Ammon's horn (tissue), 1 donor: ENCODE measurements at places on chromosomes 11 and 22.

GRCh38 chr22:36470162-36470993 lies 11.1 kb downstream of the TXN2 start:
- peak; percentile 91 for DNase-seq

GRCh38 chr22:41106122-41106968 lies 14.0 kb downstream of the EP300 start:
- DNase-seq: no peak

GRCh38 chr11:117882311-117882905 lies 6.0 kb upstream of the FXYD6 start:
- no peak for DNase-seq

GRCh38 chr11:72704028-72704782 lies 30.0 kb upstream of the PDE2A start:
- DNase-seq: no peak

- no peak for DNase-seq
These were observed 213.0 kb upstream of the E2F8 start for GRCh38 chr11:19453651-19454257.

- DNase-seq: no peak
These were observed 11.0 kb downstream of the USP28 start for GRCh38 chr11:113864410-113864809.

DNA sequence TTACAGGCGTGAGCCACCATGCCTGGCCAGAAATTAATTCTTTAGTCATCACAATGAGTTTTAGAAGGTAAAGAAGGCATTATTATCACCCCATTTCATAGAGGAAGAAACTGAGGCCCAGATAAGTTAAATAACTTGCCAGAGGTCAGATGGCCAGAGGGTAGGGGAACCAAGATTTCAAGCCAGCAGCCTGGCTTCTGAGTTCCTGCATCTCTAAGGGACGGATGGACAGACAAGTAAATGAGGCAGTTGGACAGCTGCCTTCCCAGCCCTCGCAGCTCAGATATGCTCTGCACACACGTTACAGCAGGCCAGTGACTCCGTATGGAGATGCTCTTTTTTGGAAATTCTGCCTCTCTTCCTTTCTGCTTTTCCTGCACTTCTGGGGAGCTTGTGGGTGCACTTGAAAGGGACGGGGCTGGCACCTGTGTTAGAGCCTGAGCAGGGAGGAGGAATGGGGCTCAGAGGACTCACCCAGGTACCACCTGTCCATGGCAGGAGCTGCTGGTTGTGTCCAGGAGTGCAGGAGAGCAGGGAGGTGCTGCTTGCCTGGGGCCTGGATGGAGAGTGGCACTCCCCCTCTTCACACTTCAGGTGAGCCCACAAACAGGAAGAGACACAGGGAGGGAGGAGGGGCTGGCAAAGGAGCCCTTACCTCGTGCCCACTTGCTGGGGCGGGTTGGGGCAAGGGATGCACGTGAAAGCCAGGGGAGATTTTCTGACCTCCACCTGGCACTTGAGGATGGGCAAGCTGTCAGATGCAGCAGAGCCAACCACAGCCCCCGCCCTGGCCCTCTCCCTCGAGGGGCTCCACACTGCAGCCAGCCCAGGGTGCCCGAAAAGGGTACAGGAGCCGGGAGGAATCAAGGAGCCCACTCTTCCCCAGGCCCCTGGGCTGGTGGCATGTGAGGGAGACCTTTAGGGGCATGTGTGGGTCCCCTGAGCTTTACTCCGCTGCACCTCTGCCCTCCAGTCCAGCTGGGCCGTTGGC lies 3.3 kb upstream of the FXYD2 start:
- no peak for DNase-seq

DNA sequence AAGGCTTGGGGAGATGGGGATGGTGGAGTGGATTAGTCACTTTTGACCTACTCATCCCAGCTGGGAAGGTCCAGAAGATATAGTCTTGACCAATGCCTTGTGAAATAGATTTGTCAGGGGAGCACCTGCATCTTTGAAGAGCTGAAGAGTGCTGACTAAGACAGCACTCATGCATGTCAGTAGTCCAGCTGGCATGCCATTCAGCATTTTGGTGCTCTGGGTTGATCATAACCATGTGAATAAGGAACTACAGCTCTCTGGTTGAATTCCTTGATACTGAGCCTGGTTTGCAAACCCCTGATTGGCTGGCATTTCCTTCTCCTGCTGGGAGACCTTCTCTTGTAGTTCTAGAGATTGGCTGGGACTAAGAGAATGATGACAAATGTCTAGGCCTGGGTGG lies 106.8 kb upstream of the ALX4 start:
- DNase-seq: no peak

GRCh38 chr11:19519912-19520641 lies 192.6 kb upstream of the NAV2 start:
- DNase-seq: peak; percentile 48

- peak; percentile 96 for DNase-seq
These were observed 3.9 kb upstream of the SCN2B start for GRCh38 chr11:118180300-118180703.

DNA sequence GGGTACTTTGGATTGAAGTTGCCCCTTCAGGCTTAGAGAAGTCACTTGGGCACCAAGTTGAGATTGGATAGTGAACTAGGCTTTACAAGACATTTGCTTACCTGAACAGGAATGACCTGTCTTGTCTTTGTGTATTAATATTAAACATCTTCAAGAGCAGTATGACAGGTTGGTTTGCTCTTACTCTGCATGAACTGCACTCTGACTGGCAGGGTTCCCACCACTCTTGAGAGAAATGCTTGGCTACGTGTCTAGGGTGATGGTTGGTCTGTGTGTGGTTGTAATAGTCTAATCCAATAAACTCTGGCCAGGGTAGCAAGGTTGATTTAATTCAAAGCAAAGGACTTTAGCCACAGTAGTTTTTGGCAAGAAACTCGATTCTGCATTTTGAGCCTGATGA lies 20.1 kb upstream of the SPTBN2 start:
- DNase-seq: no peak
